GM12864 (cell line): ENCODE measurements at places on chromosomes 2 and 18.

- no peak for DNase-seq
Observed at GRCh38 chr2:134295441-134295840, 41.6 kb downstream of the MGAT5 start.

DNA sequence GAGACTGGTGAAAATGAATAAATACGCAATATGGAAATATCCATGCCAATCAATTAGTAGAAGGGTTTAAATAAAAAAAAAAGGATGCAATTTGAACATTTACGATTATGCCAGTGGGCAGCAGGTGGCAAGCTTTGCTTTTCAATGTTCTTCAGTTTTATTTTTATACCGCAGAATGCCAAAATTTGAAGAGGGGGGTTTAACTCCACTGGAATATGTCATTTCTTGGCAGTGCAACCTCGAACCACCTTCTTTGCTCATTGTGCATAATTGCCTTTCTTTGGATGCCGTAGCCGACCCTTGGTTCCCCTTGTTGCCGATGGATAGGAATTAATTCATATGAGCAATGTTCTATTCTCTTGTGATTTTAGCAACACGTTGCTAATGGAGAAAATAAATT is 88.0 kb downstream of the LTBP1 start:
- DNase-seq: no peak

GRCh38 chr2:200130762-200131166 is 175.4 kb downstream of the MAIP1 start:
- no peak for DNase-seq

GRCh38 chr2:231228223-231228622 is 29.8 kb downstream of the ARMC9 start:
- peak; percentile 55 for DNase-seq

- DNase-seq: no peak
Observed at GRCh38 chr2:238134393-238134785, 4.1 kb upstream of the KLHL30 start.

GRCh38 chr18:7814754-7815315 is 247.7 kb downstream of the PTPRM start:
- DNase-seq: no peak

- DNase-seq: no peak
Observed at GRCh38 chr18:21361307-21361880, 119.4 kb downstream of the GREB1L start.

DNA sequence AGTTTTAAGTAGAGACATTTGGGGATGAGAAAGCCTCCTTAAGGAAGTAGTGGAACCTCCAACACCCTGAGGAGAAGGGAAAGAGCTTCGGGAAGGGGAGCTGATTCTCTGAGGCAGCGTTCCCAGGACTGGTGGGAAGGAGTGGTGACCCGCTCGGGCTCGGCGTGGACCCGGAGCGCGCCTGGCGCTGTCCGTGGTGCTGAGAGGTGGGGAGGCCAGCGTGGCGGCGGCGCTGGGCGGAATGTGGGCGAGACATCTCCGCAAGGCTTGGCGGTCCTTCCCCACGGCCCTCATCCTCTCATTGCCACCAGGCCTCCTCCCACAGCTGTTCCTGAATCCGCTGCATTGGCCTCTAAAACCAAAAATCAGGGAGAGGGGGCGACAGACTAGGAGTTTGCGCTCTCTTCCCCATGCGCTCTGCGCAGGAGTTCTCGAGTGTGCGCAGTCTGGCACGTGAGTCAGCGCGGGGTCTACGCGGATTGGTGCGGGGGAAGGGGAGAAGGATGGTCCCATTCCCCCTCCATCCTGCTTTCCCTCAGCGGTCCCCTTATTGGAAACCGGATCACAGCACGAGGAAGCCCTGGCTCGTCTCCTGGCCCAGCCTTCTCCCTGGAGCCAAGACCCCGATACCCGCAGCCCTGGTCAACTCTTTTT is 857 bp downstream of the RESP18 start:
- no peak for DNase-seq

DNA sequence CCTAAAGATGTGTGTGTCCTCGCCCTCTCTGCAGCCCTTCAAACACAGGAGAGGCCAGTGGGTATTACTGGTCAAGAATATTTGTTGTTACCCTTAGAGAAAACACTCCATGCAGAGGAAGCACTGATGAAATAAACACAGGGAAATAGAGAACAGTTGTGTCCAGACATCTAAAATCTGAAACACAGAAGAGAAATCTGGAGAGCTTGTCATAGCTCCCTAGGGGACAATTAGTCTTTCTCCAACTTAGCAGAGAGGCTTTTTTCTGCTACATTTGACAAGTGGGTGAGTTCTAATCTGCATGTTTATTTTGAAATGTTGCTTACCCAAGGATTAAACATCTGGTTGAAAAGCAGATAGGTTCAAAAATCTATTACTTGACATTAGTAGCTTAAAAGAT is 190.1 kb downstream of the CTNNA2 start:
- DNase-seq: no peak

- DNase-seq: no peak
Observed at GRCh38 chr18:7369006-7369405, 138.1 kb downstream of the LRRC30 start.

GRCh38 chr2:14480906-14481305 is 151.6 kb upstream of the LRATD1 start:
- no peak for DNase-seq

DNA sequence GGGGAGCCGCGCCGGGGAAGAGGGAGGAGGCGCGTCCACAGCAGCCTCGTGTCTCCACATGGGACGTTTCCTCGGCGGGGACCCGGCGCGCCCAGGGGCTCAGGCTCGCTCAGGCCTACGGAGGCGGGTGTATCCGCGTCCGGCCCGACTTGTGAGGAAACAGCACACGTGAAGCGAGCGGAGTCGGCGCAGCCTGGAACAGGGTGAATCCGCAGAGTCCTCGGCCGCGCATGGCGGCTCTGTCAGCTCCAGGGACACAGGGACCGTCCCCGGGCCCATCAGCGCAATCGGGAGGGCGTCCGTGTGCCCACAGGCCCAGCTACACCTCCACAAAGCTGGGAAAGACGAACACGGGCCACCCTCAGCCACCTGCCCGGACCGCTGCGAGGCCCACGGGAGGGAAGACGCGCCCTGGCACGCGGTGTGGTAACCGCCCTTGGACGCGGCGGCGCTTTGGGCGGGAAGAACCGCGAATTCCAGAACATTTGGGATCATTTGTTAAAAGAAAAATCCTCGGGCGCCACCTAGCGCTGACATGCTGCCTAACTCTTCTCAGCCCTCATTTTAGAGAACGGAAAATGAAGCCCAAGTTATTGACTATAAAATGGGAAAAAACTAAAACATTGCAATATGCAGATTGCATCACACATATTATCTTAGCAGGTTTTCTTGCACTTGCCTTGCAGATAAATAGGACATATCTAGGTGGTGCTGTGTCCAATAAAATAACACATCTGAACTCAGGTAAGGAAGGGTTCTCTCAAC is 40.4 kb downstream of the TMEM18 start:
- no peak for DNase-seq

- no peak for DNase-seq
Observed at GRCh38 chr2:229300790-229301189, 29.7 kb upstream of the PID1 start.

DNA sequence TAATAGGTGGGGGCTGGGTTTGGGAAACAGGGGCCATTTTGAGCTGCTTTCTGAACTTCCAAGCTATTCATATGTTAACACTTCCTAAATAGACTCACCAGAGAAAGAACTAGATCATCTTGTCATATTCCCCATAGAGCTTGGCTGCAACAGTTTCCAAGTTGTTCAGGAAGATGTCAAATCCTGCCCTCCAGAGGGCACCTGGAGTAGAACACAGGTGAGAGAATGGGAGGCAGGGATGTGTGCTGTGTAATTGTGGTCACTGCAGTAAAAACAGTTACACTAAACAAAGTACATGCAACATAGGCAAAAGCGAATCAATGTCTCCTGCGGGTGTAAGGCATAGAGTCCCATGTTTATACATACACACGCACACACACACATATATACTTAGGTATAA is 34.5 kb upstream of the LRRC30 start:
- no peak for DNase-seq

GRCh38 chr2:86223140-86223926 is 24.1 kb downstream of the MRPL35 start:
- DNase-seq: no peak

- DNase-seq: no peak
Observed at GRCh38 chr2:44056947-44057346, 61.2 kb upstream of the LRPPRC start.

DNA sequence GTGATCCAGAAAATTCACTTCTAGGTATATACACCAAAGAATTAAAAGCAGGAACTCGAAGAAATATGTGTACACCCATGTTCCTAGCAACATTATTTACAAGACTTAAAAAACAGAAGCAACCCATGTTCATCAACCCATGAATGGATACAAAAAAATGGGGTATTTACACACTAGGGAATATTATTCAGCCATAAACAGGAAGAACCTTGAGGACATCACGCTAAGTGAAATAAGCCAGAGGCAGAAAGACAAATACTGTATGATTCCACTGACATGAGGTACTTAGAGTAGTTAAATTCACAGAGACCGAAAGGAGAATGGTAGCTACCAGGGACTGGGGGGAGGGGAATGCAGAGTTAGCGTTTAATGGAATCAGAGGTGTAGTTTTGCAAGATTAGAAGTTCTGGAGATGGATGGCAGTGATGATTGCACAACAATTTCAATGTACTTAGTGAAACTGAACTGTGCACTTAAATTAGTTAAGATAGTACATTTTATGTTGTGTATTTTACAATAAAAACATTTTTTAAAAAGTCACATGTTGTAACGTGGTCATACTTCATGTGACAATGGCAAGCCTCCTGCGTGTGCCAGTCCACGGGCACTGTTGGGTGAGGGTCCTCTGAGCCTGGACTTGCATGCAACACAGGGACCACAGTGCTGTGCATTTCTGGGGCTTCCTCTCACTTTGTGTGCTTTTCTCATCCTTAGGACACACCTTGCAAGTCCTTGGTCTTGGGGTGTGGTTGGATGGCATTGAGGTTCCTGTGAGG is 206.1 kb upstream of the HDAC4 start:
- no peak for DNase-seq

- DNase-seq: no peak
Observed at GRCh38 chr18:73728657-73729056, 419.0 kb downstream of the FBXO15 start.

GRCh38 chr18:25332002-25332401 is 20.0 kb downstream of the ZNF521 start:
- DNase-seq: no peak

GRCh38 chr2:134201533-134201932 is 52.3 kb upstream of the MGAT5 start:
- no peak for DNase-seq

- DNase-seq: no peak
Observed at GRCh38 chr2:178114462-178114861, 2.2 kb downstream of the RBM45 start.

DNA sequence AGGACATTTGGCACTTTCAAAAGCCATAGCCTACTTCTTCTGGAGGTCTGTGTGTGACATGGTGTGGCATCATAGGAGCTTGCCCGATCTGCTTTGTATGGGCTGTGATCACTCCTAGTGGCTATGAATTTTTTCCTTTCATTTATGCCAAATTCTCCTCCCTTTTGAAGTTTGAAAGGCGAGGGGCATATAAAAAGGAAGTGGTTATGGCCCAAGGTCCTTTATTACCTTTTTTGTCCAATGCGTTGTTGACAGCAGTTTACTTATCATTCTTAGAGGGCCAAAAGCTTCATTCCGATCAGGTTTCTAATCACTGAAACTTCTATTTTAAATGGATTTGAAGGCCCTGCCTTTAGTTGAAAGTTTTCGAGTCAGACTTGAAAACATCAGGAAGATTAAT is 224.3 kb upstream of the FOSL2 start:
- no peak for DNase-seq

DNA sequence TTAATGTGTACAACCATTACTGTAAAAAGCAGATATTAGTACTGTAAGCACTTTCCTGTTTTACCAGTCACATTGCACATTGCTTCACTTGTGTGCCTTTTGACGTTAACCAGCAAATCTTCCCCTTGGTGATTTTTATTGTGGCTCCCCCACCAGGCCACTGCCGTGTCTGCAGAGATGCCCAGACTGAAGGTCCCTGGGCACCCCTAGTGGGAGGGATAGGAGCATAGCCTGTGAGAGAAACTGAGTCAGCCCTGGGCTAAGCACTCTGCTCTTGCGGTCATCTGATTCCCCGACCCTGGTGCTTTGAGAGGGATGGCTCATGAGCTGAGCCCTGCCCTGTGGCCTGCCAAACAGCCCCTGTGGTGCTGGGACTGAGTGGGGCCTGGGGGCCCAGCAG is 73.4 kb downstream of the INPP4A start:
- DNase-seq: no peak

GRCh38 chr2:175180701-175181103 is 808 bp downstream of the ATP5MC3 start:
- DNase-seq: no peak

DNA sequence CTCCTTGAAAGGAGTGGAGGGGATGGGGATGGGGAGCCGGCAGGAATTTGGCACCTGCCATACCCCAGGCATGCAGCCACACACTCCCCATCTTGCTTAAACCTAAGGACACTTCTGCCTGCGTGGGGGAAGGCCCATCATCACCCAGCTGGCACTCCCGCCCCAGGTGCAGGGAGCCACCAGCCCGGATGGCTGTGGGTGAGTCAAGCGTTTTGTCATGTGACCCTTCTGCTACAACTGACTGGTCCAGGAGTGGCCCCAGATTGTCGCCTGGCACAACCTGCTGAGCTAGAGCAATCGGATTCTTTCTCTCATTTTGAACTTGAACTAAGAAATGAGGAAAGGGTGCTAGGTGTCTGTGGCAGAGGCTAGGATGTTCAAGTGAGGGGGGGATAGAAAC is 61.3 kb downstream of the TSN start:
- no peak for DNase-seq
